ENCODE measurements at places on chromosomes 4 and X.

DNA sequence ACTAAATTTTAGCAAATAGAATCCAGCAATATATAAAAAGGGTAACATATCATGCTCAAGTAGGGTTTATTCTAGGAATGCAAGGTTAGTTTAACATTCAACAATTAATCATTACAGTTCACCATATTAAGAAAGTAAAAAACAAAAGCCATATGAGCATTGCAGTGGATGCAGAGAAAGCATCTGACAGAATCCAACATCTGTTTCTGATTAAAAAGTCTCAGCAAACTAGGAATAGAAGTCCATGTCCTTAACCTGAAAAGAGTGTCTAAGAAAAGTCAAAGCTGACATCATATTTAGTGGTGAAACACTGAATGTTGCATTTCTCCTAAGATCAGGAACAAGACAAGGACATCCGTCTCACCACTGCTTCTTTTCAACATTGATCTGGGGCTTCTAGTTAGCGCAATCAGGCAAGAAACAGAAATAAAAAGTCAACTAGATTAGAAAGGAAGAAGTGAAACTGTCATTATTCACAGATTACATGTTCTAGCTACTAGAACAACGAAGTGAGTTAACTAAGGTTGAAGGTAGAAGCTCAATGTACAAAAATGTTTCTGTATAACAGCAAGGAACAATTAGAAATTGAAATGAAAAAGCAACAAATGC, 49.3 kb downstream of the MRPL1 start:
- H3K36me3 ChIP-seq = no peaks in the 10 kb centered on the region
- no peak overlapping the region for H3K4me3 ChIP-seq
- H3K4me1 ChIP-seq = no peaks in the 10 kb centered on the region
- no peak for DNase-seq

DNA sequence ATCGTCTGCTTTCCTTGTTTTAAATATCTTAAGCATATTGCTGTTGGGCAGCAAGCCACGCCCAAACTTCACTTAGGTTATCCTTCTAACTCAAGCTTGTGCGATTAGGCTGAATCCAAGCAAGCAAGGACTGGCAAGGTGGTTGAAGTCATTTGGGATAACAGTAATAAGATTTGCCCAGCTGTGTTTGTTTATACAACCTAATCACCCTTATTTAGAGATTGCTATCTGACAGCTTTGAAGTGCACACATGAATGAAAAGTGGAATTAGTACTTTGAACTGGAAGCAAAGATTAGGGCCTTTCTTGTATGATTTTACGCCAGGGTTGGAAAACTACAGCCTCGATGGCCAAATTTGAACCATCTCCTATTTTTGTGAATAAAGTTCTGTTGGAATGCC, 182.1 kb downstream of the ASB9 start:
- DNase-seq = no peak
- no peaks in the 10 kb centered on the region for H3K4me1 ChIP-seq
- no peaks in the 10 kb centered on the region for H3K27me3 ChIP-seq
- H3K4me3 ChIP-seq = no peak overlapping the region

DNA sequence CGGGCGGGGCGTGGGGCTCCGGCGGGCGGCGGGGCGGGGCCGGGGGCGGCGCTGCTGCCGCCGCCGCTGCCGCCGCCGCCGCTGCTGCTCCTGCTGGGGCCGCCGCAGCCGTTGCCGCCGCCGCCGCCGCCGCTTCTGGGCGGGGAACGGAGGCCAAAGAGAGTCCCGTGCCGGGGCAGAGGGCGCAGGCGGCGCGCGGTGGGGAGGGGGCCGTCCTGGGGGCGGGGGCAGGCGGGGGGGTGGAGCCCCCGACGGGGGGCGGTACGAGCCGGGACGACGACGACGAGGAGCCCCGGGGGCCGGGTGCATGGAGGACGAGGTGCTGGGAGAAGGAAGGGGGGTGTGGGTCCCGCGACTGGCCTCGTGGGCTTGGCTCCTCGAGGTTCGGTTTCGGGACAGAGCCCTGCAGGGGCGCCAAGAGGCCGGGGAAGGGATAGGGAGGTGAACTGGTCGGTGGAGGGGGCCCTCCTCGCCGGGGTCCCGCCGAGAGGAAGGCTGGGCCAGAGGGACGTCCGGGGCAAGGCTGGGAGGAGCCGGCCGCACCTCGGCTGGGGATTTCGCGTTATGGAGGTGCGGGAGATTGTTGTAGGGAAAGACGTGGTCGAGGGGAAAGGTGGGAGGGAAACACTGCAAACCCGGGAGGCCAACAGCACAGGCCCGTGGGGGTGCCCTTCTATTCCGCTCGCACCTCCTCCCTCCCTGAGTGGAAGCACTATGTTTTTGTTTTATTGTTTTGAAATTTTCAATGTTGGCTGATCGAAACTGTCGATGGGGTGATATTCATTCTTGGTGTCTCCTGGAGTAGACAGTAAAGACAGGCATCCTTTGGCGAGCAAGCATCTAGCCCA, 1.9 kb downstream of the BCORL1 start:
- H3K27me3 ChIP-seq = peaks cover 1% of the 10 kb centered on the region
- no peaks in the 10 kb centered on the region for H3K4me1 ChIP-seq
- no peak for DNase-seq
- peak overlapping the region; percentile 24 for H3K4me3 ChIP-seq

- H3K27me3 ChIP-seq = no peaks in the 10 kb centered on the region
- DNase-seq = peak; percentile 11
- no peak overlapping the region for H3K4me3 ChIP-seq
Measured at GRCh38 chrX:116009861-116010710, 160.5 kb upstream of the AGTR2 start.

DNA sequence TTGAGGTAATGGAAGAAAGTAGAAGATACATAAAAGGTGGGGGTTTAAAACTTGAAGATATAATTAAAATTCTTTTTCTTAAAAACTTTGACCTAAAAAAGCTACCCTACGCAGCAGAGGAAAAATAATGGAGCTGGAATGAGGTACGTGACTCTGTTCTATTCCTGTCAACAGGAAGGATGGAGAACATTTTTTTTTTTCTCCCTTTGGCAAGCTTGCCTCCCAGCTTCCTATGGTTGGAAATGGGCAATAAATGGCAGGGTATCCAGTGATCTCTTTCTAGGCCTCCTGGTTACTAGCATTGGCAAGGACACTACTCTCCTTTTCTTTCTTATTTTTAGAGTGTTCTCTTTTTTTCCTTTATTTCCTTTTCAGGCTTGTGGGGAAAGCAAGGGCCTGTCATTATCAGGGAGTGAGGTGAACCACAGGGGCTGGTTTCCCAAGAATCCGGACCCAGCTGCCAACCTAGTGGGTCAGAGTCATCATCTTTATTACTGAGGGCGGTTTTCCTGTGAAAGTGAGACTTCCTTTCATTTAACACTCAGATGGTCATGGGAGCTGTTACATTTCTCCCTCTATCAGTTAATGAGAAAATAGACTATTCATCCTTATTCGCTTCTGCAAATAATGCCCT, 224.6 kb downstream of the SPRY1 start:
- no peaks in the 10 kb centered on the region for H3K4me1 ChIP-seq
- H3K27ac ChIP-seq = peak overlapping the region; percentile 49
- no peaks in the 10 kb centered on the region for H3K36me3 ChIP-seq
- DNase-seq = peak; percentile 62
- H3K4me3 ChIP-seq = no peak overlapping the region

DNA sequence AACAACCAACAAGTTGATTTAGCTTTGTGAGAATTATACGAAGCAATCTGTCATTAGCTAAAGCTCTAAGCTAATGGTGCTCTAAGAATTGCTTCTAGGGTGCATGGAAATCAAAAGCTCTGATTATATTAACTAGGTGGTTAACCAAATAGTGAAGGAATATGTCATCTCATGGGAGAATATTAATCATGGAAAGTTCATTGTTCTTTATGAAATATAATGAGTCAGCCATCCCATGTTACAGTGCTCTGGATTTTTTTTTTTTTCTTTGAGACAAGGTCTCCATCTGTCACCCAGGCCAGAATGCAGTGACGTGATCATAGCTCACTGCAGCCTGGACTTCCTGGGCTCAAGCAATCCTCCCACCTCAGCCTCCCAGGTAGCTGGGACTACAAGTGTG, 10.5 kb downstream of the DCAF8L2 start:
- no peak overlapping the region for H3K27ac ChIP-seq
- DNase-seq = no peak
- no peak overlapping the region for H3K4me3 ChIP-seq
- H3K4me1 ChIP-seq = no peaks in the 10 kb centered on the region
- no peaks in the 10 kb centered on the region for H3K36me3 ChIP-seq
- H3K27me3 ChIP-seq = no peaks in the 10 kb centered on the region

DNA sequence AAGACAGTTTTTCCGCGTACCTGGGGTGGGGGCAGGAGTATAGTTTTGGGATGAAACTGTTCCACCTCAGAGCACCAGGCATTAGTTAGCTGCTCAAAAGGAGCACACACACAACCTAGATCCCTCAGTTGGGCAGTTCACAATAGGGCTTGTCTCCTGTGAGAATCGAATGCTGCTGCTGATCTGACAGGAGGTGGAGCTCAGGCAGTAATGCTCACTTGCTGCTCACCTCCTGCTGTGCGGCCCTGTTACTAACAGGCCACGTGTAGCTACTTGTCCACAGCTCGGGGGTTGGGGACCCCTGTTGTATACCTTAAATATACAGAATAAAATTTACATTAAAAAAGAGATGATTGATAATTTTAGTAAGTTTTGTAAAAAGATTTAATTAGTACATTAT, 191.5 kb downstream of the SLC7A11 start:
- H3K27ac ChIP-seq = no peak overlapping the region
- no peaks in the 10 kb centered on the region for H3K36me3 ChIP-seq
- H3K4me3 ChIP-seq = no peak overlapping the region
- H3K27me3 ChIP-seq = no peaks in the 10 kb centered on the region
- no peaks in the 10 kb centered on the region for H3K4me1 ChIP-seq

Data from mesendoderm (in vitro differentiated cells).